ENCODE measurements at places on chromosomes 1 and 21.

DNA sequence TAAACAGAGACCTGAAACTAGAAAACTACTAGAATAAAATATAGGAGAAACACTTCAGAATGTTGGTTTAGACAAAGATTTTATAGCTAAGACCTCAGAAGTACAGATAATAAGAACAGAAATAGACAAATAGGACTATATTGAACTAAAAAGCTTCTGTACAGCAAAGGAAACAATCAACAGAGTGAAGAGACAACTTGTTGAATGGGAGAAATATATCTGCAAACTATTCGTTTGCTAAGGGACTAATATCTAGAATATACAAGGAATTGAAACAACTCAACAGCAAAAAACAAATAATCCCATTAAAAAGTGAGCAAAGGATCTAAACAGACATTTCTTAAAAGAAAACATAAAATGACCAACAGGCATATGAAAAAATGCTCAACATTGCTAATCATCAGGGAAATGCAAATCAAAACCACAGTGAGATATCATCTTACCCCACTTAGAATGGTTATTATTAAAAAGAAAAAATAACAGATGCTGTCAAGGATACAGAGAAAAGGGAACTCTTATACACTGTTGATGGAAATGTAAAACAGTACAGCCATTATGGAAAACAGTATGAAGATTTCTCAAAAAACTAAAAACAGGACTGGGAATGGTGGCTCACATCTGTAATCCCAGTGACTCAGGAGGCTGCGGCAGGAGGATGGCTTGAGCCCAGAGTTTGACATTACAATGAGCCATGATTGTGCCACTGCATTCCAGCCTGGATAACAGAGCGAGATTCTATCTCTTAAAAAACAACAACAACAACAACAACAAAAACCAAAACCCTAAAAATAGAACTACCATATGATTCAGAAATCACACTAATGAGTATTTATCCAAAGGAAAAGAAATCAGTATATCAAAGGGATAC lies 37.3 kb upstream of the ZSWIM5 start:
- no peak for DNase-seq

GRCh38 chr1:176165573-176165972 lies 41.5 kb downstream of the COP1 start:
- DNase-seq = no peak

DNA sequence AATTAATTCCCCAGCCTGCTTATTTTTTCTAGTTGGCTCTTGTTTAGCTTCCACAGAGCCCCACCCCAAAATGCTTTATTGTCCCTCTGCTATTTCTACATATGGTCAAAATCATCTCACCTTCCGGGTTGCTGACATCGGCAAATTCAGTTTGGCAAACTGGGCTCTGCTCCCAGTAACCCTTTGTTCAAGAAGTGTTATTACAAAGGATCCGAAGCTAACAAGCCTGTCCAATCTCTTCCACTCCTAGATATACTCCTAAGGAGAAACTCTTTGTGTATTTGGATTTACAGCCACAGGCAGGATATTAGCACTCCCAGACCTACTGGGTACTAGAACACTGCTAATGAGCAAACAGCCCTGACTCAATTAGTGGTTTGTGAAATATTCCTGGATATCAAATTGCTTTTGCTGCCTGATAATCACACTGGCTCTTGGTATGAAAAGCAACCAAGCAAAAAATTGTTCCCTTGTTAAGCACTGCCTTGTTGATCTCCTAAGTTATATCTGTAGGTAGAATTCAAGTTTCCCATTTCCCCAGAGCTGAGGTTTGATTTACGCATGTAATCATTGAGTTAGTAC lies 4.0 kb downstream of the JUN start:
- DNase-seq = no peak

GRCh38 chr1:244709076-244709475 lies 56.1 kb downstream of the DESI2 start:
- DNase-seq = no peak

GRCh38 chr1:160459056-160459455 lies 58.7 kb downstream of the VANGL2 start:
- no peak for DNase-seq

DNA sequence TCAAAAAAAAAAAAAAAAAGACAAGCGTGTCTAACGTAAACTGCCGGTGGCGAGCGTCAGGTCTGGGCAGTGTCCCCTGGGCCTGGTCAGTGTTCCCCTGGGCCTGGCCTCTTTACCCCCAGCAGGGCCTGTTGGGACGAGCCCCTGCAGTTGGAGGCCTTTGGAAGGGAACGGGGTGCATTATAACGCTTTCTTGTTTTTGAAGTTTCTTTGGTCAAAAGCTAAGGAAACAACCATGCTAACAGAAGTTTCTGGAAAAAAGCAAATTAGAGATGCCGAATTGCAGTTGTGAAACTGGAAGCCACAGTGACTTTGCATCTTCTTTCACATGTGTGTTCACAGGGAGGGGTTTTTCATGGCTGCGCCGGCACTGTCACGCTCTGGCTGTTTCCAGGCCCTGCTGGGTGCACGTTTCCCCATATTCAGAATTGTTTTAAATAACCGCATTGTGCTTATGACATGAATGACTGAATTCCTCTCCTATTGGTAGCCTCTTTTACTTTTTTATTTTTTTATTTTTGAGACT lies 16.0 kb downstream of the RRP1 start:
- no peak for DNase-seq

DNA sequence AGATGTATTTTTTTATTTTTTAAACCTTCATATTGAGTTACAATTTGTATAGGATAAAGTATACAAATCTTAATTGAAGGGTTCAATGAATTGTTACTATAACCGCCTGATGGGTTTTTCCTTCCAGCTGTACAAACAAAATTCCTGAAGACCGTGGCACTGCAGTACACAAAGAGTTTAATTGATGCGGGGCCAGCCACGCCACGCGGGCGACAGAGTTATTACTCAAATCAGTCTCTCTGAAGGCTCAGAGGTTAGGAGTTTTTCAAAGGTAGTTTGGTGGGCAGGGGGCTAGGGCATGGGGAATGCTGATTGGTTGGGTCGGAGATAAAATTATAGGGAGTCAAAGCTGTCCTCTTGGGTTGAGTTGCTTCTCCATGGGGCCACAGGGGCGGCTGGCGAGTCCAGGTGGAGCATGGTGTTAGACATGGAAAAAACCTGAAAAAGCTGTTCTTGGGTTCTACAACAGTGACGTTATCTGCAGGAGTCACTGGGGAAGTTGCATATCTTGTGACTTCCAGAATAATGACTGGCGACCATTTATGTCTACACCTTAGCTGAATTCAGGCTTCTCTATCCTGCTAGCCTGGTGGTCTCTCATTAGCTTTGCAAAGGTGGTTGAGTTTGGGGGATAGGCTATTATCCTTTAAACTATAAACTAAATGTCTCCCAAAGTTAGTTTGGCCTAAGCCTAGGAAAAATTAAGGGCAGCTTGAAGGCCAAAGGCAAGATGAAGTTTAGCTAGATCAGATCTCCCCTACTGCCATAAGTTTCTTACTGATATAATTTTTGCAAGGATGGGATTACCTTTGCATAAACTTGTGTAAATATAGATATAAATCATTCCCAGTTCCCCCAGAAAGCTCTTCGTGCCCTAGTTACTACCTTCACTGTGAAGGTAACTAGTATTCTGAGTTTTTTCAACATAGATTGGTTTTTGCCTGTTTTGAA lies 13.0 kb upstream of the TMEM9 start:
- DNase-seq = no peak

DNA sequence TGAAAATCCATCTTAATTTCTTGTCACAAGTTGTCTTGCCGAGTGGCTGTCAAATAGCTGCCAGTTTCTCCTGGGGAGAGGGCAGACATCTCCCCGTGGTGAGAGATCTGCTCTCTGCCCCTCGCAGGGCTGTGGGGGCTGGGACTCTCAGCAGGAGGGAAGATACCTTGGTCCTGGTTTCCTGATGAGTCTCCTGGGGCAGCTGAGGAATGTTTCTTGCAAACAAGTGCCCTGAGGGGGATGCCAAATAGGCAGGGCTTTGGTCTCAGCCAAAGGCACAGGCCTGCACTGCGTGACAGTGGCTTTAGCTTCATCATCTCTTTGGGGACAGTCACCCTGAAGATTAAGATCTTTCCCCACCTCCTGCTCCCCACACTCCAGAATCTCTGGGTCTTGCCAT lies 40.9 kb downstream of the SYT6 start:
- no peak for DNase-seq

DNA sequence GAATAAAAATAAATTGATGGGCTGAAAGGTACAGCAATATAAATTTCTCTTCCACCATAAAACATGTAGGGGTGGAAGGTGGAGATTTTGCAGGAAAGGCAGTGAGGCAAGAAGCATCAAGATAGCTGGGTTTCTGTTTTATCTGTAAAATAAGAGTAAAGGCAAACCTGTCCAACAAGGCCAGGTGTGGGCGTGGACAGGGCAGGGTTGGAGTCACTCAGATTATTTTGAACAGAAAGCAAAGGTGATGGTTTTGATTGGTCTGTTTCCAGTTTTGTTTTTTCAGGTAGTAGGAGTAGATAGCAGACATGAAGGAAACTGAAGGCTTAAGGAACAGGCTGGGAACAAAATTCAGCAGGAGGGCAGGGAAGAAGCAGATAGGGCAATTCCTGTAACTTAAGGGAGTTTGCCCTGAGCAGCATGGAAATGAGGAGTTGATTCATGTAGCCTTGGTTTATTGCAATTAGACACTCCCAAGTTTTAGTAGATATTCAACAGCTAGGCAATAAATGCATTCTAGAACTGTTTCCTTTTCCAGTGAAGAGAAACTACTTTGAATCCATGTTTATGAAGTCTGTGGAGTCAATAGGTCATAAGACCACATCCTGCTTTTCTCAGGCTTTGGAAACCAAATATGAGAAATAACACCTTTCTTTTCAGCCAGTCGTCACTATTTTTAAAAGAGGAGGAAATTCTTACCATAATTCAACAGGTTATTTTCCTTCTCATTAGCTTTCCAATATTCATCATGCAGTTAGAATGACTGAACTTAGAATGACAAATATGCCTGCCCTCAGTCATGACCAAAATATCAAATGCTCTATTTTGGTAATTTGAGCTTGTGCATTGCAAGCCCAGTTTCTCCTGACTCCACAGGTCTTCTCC lies 38.7 kb upstream of the CD55 start:
- DNase-seq = no peak

DNA sequence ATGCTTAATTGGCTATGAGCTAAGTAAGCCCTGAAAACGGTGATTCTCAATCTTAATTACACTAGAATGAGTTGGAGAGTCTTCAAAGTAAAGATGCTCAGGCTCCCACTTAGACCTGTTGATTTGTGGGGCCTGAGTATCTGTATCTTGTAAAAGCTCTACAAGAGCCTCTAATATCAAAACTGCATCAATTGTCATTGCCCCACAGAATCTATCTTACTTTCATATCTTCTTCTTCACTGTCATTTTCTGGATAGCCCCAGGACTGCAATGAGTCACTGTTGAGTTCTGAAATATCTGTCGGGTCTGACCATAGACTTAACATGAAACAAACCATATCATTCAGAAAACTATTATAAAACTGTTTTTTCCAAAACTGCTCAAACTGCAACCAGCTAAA lies 102.8 kb upstream of the SERTAD4 start:
- no peak for DNase-seq

GRCh38 chr21:20023193-20023592 lies 975.0 kb upstream of the NCAM2 start:
- DNase-seq = no peak

- no peak for DNase-seq
Observed at GRCh38 chr1:211092955-211093354, 41.0 kb downstream of the KCNH1 start.

GRCh38 chr1:1376551-1377226 lies 1.7 kb upstream of the AURKAIP1 start:
- no peak for DNase-seq

GRCh38 chr1:231337043-231337471 lies 595 bp downstream of the EXOC8 start:
- DNase-seq = no peak

DNA sequence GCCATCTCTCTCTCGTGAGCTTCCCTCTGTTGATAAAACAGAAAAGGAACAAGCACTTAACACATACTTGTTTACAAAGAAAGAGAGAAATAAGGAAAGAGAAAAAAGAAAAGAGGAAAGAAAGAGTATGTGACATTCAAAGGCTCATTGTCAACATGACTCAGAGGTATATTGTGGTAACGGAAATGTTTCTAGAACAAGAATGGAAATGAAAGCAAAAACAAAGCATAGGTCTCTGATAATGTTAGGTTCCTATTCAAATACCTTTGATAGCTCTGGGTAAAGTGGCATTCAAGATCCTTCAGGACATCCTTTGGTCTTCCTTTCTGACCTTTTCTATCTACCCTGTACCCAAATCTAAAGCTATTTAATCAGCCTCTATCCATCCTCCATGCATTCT lies 67.4 kb upstream of the DMRTA2 start:
- DNase-seq = no peak

- no peak for DNase-seq
Observed at GRCh38 chr1:224127925-224128819, 14.3 kb downstream of the FBXO28 start.

DNA sequence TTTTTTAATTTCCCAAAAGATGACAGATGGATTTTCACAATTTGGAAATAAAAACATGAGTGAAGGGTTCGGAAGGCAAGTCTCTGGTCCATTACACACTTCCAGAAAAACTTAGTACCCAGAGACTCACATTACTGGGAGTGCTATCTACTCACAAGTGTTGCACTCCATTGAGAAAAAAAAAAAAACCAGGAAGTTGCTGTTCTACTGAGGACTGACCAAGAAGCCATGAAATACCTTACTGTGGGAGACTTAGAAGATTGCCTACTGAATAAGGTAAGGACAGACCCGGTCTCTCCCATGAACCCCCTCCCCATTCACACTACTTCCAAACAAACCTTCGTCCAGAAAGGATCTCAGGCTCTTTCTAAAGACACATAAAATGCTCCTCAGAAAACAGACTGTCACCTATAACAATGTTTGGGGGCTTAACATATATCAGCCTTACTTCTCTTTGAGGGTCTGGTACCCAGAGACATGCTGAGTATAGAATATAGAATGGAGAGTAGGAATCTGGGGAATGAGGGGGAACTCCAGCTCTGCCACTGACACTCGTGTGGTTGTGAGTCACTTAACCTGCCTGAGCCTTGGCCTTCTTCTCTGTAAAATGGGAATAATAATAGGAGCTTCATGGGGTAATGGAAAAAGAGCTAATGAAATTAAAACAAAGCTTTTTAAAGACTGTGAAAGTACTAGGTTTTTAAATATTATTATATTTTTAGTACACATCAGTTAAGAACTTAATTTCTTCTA lies 1.4 kb downstream of the MAB21L3 start:
- DNase-seq = no peak

DNA sequence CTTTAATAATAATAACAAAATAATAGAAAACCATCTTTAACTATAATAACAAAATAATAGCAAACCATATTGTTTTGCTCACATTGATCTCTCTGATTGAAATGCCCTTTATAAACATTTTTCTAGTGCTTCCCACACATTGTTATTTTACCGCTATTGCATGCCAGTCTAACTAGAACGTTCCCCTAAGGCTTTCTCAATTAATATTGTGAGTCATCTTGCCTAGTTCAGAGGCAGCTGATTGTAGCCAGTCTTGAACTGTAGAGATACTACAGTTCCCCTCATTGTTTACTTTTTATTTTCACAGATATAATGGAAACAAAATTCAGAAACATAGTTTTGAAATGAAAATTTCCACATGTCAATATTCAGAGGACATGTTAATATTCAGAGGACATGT lies 192.3 kb upstream of the ADGRL4 start:
- no peak for DNase-seq
